ENCODE measurements at places on chromosomes 3 and 15.

GRCh38 chr3:141380279-141380678, 12.0 kb downstream of the ZBTB38 start:
- DNase-seq = no peak

DNA sequence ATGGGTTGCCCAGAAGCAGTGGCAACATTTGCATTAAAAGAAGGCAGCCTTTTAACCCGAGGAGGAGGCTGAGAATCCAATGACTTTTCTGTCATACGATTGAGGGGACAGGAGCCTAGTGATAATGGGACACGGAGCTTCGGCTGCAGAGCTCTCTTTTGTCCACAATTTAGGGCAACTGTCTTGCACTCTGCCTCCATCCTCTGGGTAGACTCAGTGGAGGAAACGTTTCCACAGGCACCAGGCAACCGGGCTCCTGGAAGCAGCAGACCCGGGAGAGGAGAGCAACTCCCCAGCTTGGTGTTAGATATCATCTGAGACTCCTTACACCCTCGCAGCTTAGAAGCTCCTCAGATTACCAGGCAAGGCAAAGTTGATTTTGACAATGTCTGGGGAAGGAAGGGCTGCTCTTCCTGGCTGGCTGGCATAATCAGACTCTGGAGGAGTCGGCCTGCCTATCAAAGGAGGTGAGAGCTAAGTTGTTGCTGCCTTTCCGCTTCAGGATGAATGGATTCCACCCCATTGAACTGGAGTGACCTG, 43.5 kb upstream of the RNU6-1 start:
- no peak for DNase-seq

GRCh38 chr3:10504171-10505049, 976 bp downstream of the ATP2B2 start:
- DNase-seq = no peak

GRCh38 chr3:45914362-45915058, 28.2 kb downstream of the CCR9 start:
- no peak for DNase-seq

- no peak for DNase-seq
These were observed 25.8 kb downstream of the SRGAP3 start for GRCh38 chr3:9223672-9224071.

GRCh38 chr15:31977138-31977537, 53.2 kb upstream of the CHRNA7 start:
- DNase-seq = no peak

DNA sequence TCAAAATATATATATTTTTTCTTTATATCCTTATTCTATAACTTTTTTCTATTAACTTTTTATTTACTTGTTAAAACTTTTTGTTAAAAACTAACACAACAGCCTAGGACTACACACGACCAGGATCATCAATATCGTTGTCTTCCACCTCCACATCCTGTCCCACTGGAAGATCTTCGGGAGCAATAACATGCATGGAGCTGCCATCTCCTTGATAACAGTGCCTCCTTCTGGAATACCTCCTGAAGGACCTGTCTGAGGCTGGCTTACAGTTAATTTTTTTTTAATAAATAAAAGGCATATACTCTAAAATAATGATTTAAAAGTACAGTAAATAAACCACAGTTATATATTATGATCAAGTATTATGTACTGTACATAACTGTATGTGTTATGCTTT, 58.9 kb downstream of the SFMBT1 start:
- peak; percentile 50 for DNase-seq

- DNase-seq = no peak
These were observed 5.6 kb upstream of the AEN start for GRCh38 chr15:88615303-88616107.

DNA sequence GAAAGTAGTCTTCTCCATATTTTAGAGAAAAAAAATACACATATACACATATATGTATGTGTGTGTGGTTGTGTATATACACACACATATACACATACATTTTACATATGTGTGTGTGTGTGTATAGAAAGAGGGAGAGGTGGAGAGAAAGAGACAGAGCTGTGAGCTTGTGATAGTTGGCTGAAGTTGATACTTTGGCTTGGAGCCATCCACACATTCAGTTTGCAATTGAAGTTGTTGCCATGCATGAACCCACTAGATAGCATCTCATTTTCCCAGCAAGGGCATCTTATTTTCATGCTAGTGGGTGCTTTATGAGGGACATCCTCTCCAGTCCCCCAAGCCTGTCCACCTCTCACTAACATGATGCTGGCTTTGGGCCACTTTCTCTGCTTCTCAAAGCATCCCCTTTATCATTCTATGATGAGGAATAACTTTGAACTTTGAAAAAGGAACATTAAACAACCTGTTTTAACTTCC, 228.6 kb downstream of the ZNF621 start:
- no peak for DNase-seq

DNA sequence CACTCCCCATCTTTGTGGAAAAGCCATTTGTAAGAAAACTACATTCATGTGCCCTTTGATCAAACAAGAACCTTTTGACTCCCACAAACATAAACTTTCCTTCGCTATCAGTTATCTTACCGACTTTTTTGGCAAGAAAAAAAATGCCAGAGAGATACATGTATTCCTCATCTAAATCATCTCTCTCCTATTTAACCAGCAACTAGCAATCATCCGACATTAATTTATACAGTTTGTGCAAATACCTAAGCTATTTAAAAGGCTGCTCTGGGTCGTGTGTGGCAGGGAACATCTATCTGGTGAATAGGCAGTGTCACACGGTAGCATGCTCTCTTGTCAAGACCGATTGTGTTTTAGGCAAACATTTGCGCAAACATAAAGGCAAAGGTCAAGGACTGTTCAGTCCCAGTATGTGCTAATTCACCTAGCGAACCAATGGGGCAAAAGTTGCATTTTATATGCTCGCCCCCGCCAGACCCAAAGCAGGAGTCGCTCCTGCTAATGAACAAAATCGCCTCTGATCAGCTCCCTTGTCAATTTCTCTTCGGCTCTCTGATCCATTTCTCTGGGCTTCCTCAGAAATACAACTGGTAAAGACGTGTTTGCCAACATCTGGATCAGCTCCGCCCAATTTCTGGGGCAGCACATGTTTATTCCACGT, 37.7 kb downstream of the ZIC4 start:
- DNase-seq = no peak

- no peak for DNase-seq
These were observed 54.8 kb upstream of the MBNL1 start for GRCh38 chr3:152213938-152214337.

DNA sequence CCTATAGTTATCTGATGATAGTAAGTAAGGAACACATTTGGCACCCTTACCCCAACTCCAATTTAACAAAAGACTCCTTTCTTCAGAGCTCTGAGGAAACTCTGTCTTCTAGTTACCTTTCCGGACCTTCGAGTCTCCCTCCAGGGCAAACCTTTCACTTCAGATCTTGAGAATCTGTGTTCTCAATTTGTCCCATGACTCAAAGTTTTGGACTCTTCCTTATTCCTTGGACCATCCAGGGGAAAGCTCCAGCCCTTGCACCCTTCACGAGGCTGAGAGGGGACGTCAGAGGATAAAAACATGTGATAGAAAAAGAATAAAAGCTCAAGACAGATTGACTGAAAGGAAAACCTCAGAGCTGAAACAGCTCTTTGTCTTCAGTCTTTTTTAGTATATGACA, 76.9 kb downstream of the CTNNB1 start:
- DNase-seq = no peak

GRCh38 chr15:80822676-80823075, 43.5 kb downstream of the CEMIP start:
- no peak for DNase-seq

- DNase-seq = peak; percentile 64
These were observed 42.9 kb upstream of the TSC22D2 start for GRCh38 chr3:150365132-150365604.

GRCh38 chr3:141440942-141441341, 45.9 kb upstream of the RASA2 start:
- no peak for DNase-seq

- no peak for DNase-seq
These were observed 24.3 kb upstream of the ANP32A start for GRCh38 chr15:68844856-68845550.

DNA sequence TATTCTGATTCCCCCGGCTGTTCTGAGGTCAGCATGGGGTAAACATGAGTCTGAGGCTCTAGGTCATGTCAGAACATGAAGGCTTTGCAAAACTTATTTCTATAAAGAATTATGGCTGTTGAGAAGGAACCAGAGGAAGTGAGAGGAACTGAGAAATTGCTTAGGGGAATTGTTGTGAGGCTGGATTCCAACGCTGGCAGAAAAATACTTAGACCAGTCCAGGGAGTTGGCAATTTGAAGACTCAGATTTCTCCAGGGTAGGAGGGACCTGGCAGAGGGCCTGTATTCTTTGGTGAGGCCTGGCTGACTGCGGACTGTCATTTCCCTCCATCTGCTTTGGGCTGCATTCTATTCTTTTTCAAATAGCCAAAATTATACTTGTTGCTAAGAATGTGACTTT, 155.5 kb downstream of the PLD1 start:
- DNase-seq = peak; percentile 36

DNA sequence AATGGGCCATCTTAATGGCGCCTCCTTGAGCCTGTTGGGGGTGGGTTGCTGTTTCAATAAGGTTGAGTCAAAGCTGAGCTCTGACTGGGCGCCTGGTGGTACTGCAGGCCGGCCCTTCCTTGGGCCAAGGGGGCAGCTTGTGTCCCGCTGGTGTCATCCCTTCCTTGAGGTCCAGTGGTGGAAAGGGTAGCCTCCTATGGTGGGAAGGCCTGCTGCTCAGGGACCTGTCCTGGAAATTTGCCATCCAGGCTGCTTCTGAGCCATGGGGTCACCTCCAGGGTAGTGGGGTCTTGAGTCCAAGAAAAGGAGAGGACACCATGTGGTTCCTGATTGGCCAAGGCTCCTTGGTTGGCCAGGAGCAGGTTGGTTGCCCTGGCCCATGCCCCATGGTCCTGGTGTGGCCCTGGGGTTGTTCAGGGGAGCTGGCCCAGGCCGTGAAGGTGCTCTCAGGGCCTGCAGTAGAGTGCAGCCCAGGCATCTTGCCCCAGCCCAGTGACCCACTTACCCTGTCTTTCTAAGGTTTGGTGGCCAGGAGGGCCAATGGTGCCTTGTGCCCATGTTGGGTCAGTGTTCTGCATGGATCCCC, 188.7 kb downstream of the UBE3A start:
- no peak for DNase-seq

GRCh38 chr3:71582612-71583565, 639 bp downstream of the FOXP1 start:
- DNase-seq = no peak

GRCh38 chr3:148450819-148451218, 246.9 kb upstream of the AGTR1 start:
- DNase-seq = no peak

- DNase-seq = no peak
These were observed 50.8 kb downstream of the NIPA2 start for GRCh38 chr15:22889146-22889818.

DNA sequence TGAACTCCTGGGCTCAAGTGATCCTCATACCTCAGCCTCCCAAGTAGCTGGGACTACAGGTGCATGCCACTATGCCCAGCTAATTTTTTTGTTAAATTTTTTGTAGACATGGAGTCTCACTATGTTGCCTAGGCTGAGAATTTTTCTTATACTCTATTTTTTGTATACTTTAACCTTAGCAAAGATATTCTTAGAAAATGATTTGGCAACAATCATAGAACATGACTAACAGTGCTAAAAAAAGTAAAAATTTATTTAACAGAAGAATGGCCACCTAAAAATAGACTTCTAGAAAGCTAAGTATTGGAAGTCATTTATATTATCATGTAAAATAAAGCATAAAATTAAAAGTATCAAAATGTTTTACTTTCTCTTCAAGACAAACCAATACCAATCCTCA, 322.3 kb downstream of the PLCL2 start:
- no peak for DNase-seq

DNA sequence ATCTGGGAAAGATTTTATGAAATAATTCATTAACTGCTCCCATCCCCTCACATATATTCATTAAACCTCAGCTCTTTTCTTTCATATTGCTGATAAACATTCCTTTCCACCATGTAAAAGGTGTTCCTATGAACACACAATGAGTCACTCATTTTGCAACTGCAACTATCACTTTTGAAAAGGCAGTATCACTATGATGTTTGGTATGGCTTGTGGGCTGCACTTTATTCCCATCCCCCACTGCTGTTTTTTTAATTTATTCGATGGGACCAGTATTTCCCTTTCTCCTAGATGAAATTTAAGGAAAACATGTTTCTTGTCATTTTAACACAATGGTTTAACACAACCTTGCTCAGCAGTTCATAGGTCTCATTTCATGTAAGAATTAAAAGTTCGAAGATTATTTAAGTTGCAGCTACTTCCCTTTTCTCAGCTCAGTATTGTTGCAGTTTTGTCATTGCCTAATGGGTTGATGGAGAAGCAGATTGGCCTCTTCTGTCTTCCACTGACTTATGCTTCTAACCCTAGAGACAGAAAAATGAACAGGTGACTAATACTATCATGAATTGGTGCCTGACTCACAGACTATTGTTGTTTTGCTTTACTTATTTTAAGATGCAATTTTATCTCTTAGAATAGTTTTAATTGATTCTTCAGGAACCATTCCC, 280.3 kb downstream of the ZPLD1 start:
- DNase-seq = peak; percentile 0

GRCh38 chr15:71338265-71338664, 223.0 kb downstream of the THSD4 start:
- no peak for DNase-seq

DNA sequence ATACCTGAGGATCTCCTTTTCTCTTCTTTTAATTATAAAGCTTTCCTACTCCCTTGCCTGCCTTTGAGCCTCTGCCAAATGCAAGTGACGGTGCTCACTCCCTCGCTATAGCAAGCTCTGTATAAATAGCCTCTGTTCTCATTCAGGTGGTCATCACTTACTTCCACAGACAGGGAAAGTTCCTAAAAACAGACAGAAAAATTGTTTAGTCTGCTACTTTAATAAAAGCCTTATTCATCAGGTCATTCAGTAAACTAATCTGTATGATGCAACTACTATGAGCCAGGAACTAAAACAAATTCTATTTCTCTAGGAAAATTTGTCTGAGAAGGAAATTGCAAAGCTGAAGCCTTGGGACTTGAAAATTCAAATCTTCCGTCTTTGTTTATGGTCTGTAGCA, 10.2 kb upstream of the DLG1 start:
- DNase-seq = peak; percentile 23

GRCh38 chr15:68340726-68341671, 63.5 kb downstream of the FEM1B start:
- DNase-seq = no peak
